ENCODE measurements at places on chromosomes 13 and 19.

GRCh38 chr13:98586400-98587345 lies 9.8 kb upstream of the STK24 start:
- H3K27me3 ChIP-seq, result no peaks in the 10 kb centered on the region
- H3K4me3 ChIP-seq, result no peak overlapping the region
- no peaks in the 10 kb centered on the region for H3K36me3 ChIP-seq
- no peak for DNase-seq

DNA sequence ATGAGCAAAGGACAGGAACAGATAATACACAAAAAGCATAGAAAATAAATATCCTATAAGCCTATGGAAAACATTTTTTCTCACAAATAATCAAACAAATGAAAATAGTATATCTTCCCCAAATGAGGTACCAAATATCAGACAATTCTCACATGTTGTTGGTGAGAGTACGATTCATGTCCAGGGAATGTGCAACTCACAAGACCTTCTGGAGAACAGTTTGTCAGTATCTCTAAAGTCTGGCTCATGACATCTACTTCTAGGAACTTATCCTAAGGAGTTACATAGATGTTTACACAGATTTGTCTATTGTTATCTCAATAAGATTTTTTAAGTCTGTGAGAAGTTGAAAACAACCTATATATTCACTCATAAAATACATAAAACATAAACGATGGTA lies 80.3 kb upstream of the ARHGEF7 start:
- H3K27ac ChIP-seq, result no peak overlapping the region
- no peaks in the 10 kb centered on the region for H3K36me3 ChIP-seq
- no peak overlapping the region for H3K4me3 ChIP-seq
- H3K27me3 ChIP-seq, result peaks cover 6% of the 10 kb centered on the region
- DNase-seq, result no peak

- H3K27me3 ChIP-seq, result peaks cover 19% of the 10 kb centered on the region
- no peak overlapping the region for H3K27ac ChIP-seq
- H3K4me3 ChIP-seq, result peak overlapping the region; percentile 30
- peak; percentile 53 for DNase-seq
- H3K4me1 ChIP-seq, result peaks cover 33% of the 10 kb centered on the region
- H3K36me3 ChIP-seq, result no peaks in the 10 kb centered on the region
Measured at GRCh38 chr19:5805462-5806132, 730 bp downstream of the NRTN start.

GRCh38 chr19:47414469-47414868 lies 4.9 kb downstream of the MEIS3 start:
- H3K27ac ChIP-seq, result no peak overlapping the region
- peaks cover 36% of the 10 kb centered on the region for H3K27me3 ChIP-seq
- no peak overlapping the region for H3K4me3 ChIP-seq
- H3K36me3 ChIP-seq, result no peaks in the 10 kb centered on the region
- peaks cover 21% of the 10 kb centered on the region for H3K4me1 ChIP-seq
- DNase-seq, result no peak

DNA sequence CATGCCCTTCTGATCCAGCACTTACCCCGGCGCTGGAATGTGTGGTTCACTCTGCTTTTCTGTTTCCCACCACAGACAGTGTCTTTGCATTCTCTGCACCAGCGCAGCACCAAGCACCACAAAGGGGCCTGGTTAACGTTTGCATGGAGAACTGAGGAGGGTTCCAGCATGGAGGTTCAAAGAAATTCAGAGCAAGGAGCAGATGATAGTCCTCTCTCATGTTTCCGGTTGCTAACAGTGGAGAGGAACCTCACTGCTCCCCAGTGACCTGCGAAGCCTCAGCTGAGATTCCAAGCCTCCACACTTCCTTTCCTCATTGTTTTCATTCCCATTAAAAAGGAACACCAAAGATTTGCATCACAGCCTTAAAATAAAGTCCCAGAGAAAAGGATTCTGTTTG lies 99.7 kb downstream of the STARD13 start:
- no peak overlapping the region for H3K4me3 ChIP-seq
- H3K4me1 ChIP-seq, result no peaks in the 10 kb centered on the region
- no peaks in the 10 kb centered on the region for H3K27me3 ChIP-seq
- no peaks in the 10 kb centered on the region for H3K36me3 ChIP-seq
- no peak overlapping the region for H3K27ac ChIP-seq
- no peak for DNase-seq

DNA sequence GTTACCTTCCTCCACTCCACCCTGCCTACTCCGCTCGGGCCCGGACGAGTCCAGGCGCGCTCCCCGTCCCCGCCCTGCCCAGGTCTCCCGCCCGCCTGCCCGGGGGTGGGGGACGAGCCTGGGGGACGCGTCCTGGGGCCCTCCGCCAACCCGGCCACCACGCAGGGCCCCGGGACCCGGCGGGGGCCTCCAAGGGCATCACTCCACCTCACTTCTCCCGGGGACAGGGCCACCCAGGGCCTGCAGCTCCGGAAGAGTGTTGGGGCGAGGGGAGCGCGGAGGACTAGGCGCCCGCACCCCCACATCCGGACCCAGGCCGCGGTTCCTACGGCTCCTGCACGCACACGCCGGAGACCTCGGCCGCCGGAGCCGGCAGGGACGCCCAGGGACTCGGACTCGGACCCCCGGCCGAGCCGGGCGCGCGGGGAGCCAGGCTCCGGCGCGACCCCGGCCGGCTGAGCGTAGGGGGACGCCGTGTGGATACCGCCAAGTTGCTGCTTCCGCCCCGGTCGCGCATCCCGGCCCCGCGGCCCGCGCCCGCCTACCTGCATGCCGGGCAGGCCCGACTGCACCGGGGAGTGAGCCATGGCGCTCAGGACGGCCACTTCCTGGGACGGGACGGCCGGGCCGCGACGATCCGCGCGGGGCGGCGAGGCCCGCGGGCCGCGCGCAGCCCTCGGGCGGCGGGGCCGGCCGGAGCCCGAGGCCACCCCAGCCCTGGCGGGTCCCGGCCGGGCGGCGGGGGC lies 534 bp downstream of the STK24 start:
- no peaks in the 10 kb centered on the region for H3K27me3 ChIP-seq
- H3K4me1 ChIP-seq, result peaks cover 32% of the 10 kb centered on the region
- peak overlapping the region; percentile 83 for H3K4me3 ChIP-seq
- no peaks in the 10 kb centered on the region for H3K36me3 ChIP-seq
- no peak for DNase-seq

- no peak for DNase-seq
- H3K27ac ChIP-seq, result no peak overlapping the region
- H3K4me1 ChIP-seq, result peaks cover 23% of the 10 kb centered on the region
- H3K4me3 ChIP-seq, result no peak overlapping the region
- H3K36me3 ChIP-seq, result peaks cover 6% of the 10 kb centered on the region
- H3K27me3 ChIP-seq, result no peaks in the 10 kb centered on the region
Measured at GRCh38 chr19:1481224-1481892, 2.3 kb upstream of the C19orf25 start.

DNA sequence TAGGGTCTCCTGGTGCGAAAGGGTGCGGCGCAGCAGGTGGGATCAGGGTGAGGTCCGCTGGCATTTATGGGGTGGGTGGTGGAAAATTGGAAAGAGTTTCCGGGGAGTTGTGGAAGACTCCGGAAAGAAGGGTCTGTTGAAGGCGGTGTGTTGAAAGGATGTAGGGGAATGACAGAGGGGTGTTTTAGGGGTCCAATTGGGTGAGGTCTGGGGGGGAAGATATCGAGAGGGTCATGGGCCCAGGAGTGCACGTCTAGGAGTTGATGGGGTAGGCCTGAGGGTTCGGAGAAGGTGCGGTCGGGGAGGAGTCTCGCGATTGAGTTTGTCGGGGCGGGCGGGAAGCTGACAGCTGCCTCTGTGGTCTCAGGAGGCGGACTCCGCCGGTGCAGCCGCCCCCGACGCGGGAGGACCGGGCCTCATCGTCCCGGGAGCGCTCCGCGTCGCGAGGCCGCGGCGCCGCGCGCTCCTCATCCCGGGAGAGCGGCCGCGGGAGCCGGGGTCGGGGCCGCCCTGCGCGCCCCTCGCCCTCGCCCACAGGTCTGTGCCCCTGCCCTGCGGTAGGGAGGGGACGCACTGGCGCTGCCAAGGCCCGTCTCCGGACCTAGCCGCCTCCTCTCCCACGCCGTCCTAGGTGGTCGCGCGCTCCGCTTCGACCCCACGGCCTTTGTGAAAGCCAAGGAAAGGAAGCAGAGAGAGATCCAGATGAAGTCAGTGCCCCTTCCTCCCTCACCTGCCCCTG lies 7.0 kb downstream of the PGLYRP1 start:
- DNase-seq, result peak; percentile 31
- peaks cover 23% of the 10 kb centered on the region for H3K4me1 ChIP-seq
- H3K27me3 ChIP-seq, result peaks cover 8% of the 10 kb centered on the region
- no peak overlapping the region for H3K27ac ChIP-seq

DNA sequence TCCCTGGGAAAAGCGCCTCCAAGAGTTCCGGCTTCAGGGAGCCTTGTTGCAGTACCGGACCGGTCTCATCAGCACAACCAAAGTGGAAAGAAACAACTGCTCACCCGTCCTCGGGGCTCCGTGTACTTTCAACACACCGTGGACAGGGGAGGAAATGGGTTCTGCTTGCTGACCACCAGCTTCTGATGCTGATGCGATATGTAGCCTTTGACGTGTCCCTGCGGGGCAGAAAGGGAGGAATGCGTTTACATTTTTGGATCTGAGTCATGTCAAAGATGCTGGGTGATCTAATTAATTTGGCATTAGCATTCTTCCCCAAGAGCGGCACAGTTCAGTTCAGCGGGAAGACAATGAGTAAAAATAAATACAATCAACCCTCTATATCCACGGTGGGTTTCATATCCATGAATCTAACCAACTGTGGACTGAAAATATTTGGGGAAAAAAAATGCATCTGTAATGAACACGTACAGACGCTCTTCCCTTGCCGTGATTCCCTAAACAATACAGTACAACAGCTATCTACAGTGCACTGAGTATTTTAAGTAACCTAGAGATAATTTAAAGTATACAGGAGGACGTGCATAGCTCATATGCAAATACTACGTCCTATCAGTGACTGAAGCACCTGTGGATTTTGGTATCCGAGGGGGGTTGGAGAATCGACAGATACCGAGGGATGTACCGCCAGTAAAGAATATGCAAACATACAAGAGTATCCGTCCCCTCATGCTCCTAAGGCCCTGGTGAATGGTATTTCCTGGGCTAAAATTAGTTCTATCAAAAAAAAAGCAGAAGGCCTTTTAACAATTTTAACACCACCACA lies 19.8 kb downstream of the PROZ start:
- H3K36me3 ChIP-seq, result peaks cover 66% of the 10 kb centered on the region
- no peak overlapping the region for H3K27ac ChIP-seq
- H3K27me3 ChIP-seq, result no peaks in the 10 kb centered on the region
- H3K4me1 ChIP-seq, result peaks cover 65% of the 10 kb centered on the region
- no peak for DNase-seq

DNA sequence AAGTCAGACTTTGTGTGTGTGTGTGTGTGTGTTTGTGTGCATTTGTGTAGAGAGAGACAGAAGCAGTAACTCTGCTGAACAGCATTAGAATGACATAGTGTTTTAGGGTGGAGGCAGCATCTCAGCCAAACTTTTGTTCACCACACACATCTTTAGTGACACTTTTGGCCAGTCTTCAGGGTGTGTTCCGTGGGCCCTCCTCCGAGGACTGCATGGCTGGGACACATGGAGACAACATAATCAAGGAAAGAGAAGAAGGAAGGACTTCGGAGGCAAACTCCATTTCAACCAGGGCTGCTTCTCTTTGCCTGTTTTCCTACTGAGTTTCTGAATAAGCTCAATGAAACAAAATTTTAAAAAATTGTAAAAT lies 205.1 kb downstream of the LHFPL6 start:
- H3K4me1 ChIP-seq, result no peaks in the 10 kb centered on the region
- no peak overlapping the region for H3K4me3 ChIP-seq
- H3K36me3 ChIP-seq, result no peaks in the 10 kb centered on the region
- H3K27ac ChIP-seq, result no peak overlapping the region
- peaks cover 6% of the 10 kb centered on the region for H3K27me3 ChIP-seq

GRCh38 chr13:103161476-103161875 lies 95.3 kb upstream of the SLC10A2 start:
- no peak overlapping the region for H3K27ac ChIP-seq
- no peaks in the 10 kb centered on the region for H3K36me3 ChIP-seq
- no peaks in the 10 kb centered on the region for H3K4me1 ChIP-seq
- DNase-seq, result no peak
- H3K4me3 ChIP-seq, result no peak overlapping the region

- peaks cover 8% of the 10 kb centered on the region for H3K27me3 ChIP-seq
- no peaks in the 10 kb centered on the region for H3K36me3 ChIP-seq
Measured at GRCh38 chr19:33674626-33675367, 53.0 kb downstream of the CHST8 start.

DNA sequence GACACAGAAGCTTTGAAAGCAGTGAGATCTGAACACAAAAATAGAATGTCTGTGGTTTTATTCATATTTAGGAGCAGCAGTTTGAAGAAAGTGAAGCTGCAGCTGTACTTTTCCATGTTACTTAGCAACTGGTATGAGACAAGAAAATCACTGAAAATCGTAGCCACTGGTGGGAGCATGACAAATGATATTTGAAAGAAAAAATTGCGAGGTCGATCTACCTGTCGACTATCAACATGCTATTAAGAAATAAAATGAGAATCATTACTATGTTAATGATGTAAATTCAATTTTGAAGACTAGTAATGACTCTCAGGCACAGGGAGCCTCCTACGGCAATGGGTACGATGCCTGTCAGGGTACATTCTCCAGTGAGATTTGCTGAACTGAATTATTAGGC lies 436.4 kb downstream of the SLITRK5 start:
- no peak overlapping the region for H3K4me3 ChIP-seq
- H3K4me1 ChIP-seq, result no peaks in the 10 kb centered on the region
- H3K36me3 ChIP-seq, result no peaks in the 10 kb centered on the region
- DNase-seq, result no peak

- H3K36me3 ChIP-seq, result peaks cover 1% of the 10 kb centered on the region
- H3K4me3 ChIP-seq, result no peak overlapping the region
- no peaks in the 10 kb centered on the region for H3K27me3 ChIP-seq
- no peak overlapping the region for H3K27ac ChIP-seq
- peaks cover 8% of the 10 kb centered on the region for H3K4me1 ChIP-seq
- peak; percentile 72 for DNase-seq
Measured at GRCh38 chr19:47790398-47790814, 11.9 kb downstream of the SELENOW start.

DNA sequence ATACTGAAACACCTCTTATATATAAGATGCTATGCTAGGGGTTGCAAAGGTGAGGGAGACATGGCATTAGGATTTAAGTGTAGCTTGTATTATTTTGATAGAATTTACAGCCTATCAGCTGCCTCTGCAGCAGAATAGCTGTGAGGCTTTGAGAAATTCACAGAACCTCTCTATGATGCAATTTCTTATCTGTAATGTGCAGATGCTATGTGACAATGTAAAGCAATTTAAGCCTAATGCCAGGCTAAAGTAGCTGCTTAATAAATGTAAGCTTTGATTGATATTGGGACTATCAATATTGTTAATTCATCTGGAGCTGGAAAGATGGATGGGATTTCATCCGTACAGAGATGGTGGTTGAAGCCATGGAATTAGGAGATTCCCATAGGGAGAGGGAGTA lies 1.6 kb downstream of the ADGRE3 start:
- H3K4me3 ChIP-seq, result no peak overlapping the region
- peaks cover 12% of the 10 kb centered on the region for H3K27me3 ChIP-seq
- peaks cover 17% of the 10 kb centered on the region for H3K4me1 ChIP-seq
- H3K36me3 ChIP-seq, result no peaks in the 10 kb centered on the region
